PC-3 (cell line): ENCODE measurements at places on chromosomes 6 and 20. TPM values are rescaled to one million over a fixed set of nuclear protein-coding genes. Genes with fewer than 3 reads are reported as not detected.

CPXM1 gene
- total RNA-seq: not detected in 2 replicates

CD83 gene
- 13.0 and 15.2 TPM in 2 replicates for total RNA-seq

CLDN20 gene
- total RNA-seq: not detected in 2 replicates

VARS1 gene
- 89.8 and 130 TPM in 2 replicates for total RNA-seq
